ENCODE measurements at places on chromosomes 11 and 22.
A peak's percentile ranks its signal among the peaks of the same experiment; 100 is the strongest.

DNA sequence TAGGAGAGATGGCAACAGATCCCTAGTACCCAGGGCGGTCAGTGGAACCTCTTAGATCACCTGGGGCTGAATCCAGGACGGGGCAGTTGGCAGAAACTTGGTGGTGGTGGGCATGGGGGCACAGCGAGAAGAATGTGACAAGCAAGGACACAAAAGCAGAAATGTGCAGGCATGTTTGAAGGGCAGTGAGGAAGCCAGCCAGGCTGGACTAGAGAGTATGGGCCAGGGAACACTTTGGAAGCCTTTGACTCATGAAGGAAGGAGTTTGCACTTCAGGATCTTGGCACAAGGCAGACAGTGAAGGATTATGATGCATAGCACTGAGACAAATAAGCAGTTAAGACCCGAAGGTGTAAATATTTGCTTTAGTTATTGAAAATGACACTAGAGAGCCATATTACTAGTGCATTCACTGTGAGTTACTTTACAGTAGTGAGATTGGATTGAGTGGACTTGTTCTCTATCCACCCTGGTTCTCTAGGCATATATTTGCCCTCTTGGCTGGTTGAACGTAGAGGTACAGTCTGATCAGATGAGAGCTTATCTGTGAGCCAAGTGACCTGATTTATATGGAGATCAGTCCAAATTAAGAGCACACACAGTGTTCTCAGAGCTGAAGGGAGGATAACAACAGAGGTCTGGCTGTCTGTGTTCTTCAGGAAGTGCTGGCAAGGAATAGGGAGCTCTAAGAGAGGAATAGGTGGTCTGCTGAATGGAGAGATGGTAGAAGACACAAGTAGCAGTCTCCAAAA, 210.4 kb downstream of the SNX19 start:
- no peak for DNase-seq

DNA sequence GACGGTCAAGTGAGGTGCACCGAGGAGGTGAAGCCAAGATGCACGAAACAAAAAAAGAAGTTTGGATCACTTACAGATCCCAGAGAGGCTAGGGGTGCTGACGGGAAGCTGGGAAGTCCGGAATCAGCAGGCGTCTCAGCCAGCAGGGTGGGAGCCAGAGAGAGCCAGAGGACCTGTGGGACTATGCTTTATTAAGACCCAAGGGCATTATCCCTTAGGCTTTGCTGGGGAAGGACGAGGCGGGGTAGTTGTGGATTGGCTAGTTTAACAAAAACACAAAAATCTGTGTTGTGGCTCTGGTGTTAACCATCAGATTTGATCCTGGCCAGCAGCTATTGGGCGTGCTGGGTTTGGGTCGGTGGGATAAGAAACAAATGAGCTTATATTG, 427.1 kb downstream of the DYNC2H1 start:
- no peak for DNase-seq

DNA sequence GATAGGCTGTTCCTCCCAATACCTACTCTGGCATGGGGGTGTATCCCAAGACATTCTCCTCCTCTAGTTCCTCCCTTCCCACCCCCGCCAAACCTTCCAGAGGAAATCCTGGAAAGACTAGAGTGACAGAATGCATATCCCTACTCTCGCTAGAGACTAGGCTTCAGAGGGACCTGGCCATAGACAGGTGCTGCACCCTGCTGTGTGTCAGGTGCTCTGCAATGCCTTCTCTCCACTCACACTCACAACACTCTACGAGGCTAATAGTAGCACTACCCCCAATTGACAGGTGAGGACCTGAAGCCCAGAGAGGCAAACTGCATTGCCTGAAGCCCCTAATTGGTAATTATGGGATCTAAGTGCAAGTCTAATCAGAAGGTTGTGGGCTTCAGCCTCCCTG, 46.2 kb upstream of the LMO1 start:
- DNase-seq = no peak

DNA sequence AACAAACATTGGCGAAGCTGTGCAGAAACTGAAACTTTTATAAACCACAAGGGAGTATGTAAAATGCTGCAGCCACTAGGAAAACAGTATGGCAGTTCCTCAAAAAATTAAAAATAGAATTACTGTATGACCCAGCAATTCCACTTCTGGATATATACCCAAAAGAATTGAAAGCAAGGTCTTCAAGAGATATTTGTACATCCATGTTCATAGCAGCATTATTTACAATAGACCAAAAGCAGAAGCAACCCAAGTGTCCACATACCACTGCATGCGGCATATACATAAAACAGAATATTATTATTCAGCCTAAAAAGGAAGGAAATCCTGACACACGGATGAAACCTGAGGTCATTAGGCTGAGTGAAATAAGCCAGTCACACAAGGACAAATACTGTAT, 85.8 kb downstream of the RELT start:
- DNase-seq = no peak

DNA sequence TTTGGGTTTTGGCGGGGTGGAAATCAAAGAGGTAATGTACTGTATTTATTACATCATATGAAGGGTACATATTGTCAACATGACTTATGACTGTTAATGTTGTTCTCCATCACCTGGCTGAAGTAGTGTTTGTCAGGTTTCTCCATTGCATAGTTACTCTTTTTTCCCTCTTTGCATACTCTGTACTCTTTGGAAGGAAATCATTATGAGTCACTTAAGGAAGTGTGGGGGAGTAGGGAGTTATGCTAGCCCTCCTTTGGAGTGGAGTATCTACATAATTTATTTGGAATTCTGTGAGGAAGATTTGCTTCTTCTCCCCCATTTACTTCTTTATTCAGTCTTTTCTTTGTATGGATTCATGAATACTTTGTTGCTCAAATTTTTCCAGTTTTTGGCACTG, 3.6 kb upstream of the PGR start:
- no peak for DNase-seq

- DNase-seq = peak; percentile 58
Measured at GRCh38 chr22:41367680-41368542, 13.8 kb upstream of the TEF start.

GRCh38 chr11:47373876-47374719, 4.2 kb downstream of the SPI1 start:
- DNase-seq = peak; percentile 56

DNA sequence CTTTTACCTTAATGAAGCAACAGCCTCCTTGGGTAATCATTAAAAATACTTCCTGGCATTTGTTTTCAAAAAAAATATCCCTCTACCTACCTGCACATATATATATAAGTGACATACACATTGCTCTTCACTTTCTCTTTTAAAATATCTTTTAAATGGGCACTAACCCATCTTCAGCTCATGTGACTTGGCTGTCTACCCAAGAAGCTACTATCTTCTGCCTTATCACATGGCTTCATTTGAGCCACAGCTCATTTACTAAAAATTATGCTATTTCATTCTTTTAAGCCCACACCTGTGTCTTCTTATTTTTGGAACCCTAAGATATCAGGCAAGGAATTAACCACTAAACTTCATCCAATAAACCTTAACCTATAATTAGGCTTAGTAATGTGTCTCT, 37.0 kb upstream of the SOX6 start:
- no peak for DNase-seq

DNA sequence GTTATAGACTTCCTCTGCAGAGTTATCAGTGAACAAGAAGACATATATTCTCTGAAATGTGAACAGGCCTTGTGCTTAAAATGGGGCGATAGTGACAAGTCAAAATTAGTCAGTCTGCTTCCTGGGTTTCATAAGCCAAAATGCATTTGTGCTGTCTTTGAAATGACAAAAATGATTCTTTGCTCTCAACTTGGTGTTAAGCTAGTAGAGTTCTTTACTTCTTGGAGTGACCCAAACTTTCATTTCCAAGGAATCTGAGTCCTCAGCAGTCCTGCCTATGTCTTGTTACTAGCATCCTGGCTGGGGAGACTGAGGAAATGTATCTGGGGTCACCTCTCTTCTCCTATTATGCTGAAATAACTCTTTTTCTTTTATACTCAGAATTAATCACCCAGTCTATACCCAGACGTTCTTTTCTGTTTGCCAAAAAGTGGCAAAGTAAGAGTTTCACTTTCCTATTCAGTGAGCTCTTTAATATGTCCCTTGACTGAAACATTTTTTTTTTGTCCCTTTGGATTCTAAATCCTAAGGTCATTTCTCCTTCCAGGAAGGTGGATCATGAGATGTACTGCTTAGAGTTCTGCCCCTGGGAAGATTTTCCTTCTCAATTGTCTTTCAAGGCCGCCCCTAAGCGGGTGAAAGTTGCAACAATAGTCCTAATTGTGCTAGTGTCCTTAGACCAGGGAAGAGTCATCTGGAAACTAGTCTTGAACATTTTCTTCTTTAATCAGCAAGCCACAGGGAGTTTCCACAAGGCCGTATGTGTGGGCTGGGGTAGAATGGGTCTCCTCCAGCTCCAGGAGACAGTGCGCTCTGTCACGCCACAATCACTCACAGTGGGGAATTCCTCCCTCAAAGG, 53.0 kb upstream of the RDX start:
- DNase-seq = no peak
